ENCODE measurements at places on chromosomes 6 and 20.
A peak's percentile ranks its signal among the peaks of the same experiment; 100 is the strongest.

- DNase-seq: no peak
Observed at GRCh38 chr6:144660561-144661115, 375.5 kb downstream of the UTRN start.

- no peak for DNase-seq
Observed at GRCh38 chr6:50846144-50846851, 27.6 kb downstream of the TFAP2B start.

GRCh38 chr6:93047033-93047432 is 372.3 kb downstream of the EPHA7 start:
- no peak for DNase-seq

DNA sequence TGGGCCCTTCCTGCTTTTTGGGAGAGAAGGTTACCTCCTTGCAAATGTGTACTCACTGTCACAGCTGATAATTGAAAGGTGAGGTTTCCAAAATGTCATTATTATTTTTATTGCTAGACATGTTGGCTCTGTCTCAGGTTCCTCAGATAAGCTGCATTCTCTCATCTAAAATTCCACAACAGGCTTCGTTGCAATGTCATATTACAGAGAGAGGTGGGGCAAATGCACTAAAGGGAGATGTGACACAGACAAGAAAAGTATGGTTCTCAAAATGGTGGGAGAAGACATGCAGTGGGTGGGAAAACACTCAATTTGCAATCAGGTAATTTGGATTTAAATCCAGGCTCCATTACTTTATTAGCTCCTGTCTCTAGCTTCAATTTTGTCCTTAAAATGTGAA is 256.4 kb upstream of the POU3F2 start:
- DNase-seq: no peak

DNA sequence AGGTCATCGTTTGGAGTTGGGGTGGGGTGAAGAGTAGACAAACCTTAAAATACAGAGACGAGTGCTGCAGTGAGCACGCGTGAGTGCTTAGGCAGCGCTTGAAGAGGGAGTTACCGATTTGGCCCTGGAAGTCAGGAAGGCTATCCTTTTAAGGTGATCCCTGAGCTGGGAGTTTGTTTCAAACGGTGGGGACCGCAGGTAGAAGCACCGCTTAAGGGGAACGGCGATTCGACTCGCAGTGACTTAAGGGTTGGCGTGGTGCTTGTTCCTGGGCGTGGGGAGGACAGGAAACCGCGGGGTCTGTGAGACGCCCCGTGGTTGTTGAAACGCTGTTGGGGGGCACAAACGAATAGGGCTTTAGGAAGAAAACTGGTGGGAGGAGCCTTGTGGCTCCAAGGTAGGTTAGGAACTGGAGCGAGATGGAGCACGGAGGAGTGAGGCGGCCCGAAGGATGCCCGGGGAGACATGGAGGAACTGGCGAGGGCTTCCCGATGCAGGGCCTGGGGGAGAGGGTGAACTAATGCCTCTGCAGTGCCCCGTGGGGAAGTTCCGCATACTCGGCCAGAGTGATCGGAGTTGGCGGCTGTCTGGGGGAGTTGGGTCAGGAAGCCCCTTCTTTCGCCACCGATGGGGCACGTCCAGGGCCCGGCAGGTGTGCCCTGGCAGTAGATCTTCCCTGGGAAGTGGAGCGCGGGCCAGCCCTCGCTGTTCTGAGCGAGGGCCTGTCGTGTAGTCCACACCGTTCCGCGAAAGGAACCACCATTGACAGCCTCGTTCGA is 1.3 kb upstream of the CDYL start:
- DNase-seq: peak; percentile 10

DNA sequence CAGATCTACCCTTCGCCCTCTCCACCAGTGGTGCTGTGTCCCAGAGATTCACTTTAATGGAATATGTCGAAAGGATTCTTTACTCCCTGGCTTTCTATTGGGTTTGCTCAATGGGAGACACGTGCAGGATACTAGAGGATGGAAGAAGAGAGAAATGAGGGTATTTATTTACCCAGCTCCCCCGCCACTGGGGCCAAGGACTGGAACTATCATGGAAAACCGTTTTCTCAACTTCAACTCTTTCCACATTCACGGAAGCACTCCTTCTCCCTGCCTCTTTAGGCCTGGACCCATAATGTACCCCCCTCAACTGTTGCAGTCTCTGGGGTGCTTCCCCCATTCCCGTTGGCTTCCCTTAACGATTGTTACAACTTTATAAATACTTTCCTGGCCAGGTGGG is 26.6 kb upstream of the RALY start:
- no peak for DNase-seq

DNA sequence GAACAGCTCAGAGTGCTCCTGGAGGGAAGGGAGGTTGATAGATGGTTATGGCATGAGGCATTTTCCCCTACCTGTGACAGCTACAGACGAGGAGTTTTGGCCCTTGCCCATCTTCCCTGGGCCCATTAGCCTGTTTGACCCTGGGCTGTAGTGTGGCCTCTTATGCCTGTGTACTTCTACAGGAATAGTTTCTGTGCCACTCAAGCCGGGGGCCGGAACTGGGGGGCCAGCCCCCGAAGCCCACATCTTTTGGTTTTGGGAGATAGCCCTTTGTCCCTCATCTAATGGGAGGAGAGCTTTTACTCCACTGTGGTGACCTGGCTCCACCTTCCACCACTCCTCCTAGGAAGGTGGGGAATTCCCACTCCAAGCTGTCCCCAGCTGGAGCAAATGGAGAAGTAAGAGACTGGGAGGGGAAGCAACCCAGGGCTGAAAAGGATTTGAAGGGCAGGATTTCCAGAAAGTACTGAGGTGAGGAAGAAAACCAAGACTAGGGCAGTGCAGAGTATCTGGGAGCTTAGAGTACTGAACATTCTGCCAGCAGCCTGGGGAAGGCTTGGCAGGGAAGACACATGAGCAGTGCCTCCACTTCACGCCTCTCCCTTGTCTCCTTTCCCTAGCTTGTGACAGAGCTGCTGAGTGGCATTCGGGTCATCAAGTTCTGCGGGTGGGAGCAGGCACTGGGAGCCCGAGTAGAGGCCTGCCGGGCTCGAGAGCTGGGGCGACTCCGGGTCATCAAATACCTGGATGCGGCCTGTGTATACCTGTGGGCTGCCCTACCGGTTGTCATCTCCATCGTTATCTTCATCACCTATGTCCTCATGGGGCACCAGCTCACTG is 6.9 kb downstream of the ABCC10 start:
- no peak for DNase-seq

- no peak for DNase-seq
Observed at GRCh38 chr6:114216789-114217467, 125.9 kb downstream of the HS3ST5 start.

DNA sequence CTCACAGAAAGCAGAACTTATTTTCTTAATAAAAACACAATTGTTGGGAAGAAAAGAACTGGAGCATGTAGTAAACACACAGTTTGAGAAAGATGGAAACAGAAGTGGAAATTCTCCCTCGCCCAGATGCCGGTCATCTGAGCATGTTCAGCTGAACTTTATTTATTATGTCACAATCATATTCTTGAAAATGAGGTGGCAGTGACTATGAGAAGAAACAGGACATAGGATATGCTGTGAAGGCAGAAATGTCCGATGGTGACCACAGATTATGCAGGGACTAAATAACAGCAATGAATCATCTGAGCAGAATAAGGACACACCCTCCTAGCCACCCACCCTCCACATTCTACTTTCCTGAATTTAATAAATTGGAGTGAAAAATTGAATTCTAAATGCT is 425.3 kb upstream of the NOX3 start:
- DNase-seq: no peak

DNA sequence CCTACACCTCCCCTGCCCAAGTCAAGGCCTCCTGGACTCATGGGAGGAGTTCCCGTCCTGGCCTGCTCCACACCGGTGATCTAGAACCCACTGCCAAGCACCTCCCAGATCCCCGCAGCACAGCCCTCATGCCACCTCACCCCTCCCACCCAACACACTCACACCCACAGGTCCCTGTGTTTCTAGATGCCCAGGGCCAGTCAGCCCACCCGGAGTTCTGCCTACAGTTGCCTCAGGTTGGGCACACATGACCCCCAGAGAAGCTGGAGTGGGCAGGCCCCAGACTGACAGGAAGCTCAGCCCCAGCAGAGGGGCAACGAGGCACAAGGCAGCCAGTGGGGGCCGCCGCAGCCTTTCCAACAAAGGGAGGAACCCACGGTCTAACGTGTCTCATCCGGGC is 29.6 kb downstream of the RRBP1 start:
- no peak for DNase-seq

GRCh38 chr20:36253036-36253435 is 16.8 kb downstream of the AAR2 start:
- DNase-seq: no peak

- no peak for DNase-seq
Observed at GRCh38 chr6:90495216-90495817, 91.6 kb downstream of the MAP3K7 start.

- no peak for DNase-seq
Observed at GRCh38 chr20:41894255-41894963, 276.2 kb upstream of the CHD6 start.

DNA sequence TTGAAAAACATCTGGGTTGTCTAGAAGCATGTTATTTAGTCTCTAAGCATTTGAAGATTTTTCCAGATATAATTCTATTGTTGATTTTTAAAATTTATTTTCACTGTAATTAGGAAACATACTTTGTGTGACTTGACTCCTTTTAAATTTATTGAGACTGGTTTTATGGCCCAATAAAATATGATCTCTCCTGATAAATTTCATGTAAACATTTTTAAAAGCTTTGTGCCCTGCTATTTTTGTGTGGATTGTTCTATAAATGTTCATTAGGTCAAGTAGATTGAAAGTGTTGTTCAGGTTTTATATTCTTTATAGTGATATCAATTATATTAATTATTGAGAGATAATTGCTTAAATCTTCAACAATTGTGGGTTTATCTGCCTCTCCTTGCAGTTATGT is 105.4 kb downstream of the RFX6 start:
- DNase-seq: no peak

- no peak for DNase-seq
Observed at GRCh38 chr6:158706369-158706982, 56.6 kb downstream of the SYTL3 start.

GRCh38 chr6:49342410-49342809 is 120.6 kb downstream of the MMUT start:
- no peak for DNase-seq

DNA sequence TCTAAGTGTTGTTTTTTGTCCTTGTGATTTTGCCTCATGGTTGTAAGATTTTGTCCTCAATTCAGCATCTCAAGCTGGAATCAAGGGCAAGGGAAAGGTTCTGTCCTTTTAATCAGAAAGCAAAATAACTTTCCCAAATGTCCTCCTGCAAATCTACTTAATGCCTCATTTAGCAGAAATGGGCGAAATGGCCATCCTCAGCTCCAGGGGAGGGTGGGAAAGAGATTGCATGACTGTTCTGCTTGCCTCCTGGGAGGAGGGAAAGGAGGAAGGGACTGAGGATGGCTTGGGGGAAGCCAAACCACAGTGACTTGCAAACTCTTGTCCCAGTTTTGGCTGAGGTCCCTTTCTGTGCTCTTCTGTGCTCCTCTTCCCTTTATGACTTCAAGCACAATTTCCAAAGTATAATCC is 43.4 kb downstream of the TNFAIP3 start:
- no peak for DNase-seq

DNA sequence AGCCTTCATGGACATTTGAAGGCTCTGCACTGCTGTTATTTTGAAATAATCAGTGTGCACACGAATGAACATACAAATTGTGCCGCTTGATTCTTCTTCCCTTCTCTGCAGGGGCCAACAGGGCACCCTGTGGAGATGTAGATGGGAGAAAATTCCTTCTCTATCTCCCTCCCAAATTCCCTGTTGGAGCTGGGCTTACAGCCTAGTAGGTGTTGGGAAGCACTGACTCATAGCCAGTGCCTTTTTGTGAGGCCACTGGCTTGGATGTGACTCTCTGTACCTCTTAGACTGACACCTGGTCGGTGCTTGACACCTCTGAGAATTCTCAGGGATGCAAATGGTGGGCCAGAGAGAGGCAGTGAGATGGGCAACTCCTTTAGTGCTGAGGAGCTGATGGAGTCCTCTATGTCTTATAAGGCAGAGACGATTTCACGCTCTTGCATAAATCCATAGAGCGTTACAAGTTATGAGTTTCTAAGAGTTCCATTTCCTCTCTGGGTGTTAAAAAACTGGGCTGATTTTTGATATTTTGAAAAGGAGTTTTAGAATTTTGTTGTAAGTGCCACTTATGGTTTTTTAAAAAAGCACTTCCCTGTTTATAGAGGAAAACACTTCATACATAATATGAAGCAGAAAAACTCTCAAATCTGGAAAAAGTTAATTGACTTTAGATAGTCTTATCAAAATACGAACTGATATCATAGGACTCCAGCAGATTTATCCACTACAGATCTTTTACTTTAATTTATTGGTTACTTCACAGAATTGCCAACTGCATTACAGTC is 89.8 kb upstream of the MAP3K7 start:
- no peak for DNase-seq

DNA sequence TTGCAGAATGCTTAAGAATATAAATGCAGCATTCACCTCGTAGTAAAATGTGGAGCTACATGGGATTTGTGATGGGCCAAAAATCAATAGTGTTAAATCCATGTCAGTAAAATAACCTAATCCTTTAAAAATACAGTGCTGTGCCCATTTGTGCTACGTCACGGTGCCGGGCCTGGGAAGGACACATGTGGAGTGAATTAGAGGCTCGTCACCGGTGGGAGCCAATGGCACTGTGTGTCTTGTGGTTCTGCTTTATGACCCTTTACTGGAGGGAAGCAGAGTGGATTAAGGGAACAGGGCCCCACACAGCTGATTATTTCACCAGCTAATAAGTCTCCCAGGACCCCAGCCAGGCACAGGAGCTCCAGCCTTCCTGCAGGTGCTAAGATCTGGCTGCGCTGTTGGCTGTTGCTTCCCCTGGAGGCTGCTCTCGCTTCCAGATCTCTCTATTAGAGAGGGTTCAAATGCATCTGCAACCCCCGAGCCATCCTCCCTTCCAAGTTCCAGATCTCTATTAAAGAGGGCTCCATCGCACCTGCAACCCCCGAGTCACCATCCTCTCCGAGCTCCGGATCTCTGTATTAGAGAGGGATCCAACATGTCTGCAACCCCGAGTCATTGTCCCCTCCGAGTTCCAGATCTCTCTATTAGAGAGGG is 405.8 kb downstream of the CDH4 start:
- DNase-seq: no peak

- DNase-seq: no peak
Observed at GRCh38 chr6:152272486-152272885, 364.7 kb downstream of the SYNE1 start.

DNA sequence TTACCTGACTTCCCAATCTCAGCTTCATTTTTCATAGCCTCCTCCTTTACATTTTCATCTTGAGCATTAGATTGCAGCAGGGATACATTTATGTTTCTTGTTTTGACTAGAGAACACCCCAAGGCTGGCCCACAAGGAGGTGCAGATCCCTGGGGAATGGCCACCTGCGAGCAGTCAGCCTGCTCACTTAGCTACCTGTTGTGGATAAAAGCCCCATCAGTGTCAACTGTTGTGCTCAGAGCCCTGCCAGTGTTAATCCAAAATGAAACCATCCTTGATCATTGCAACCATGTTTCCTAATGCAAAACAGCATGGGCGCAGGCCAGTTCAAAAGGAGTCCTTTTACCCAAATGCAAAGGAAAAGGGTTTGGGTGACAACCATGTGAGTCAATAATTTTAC is 50.8 kb downstream of the CNR1 start:
- DNase-seq: no peak
